ENCODE measurements at places on chromosomes 2 and 18. TPM values are rescaled to one million over a fixed set of nuclear protein-coding genes. Genes with fewer than 3 reads are reported as not detected.

- no peak for DNase-seq
These were observed 42.5 kb upstream of the PID1 start for GRCh38 chr2:229313591-229313990.

Gene ZFAND2B
- total RNA-seq = 35.0 TPM

DNA sequence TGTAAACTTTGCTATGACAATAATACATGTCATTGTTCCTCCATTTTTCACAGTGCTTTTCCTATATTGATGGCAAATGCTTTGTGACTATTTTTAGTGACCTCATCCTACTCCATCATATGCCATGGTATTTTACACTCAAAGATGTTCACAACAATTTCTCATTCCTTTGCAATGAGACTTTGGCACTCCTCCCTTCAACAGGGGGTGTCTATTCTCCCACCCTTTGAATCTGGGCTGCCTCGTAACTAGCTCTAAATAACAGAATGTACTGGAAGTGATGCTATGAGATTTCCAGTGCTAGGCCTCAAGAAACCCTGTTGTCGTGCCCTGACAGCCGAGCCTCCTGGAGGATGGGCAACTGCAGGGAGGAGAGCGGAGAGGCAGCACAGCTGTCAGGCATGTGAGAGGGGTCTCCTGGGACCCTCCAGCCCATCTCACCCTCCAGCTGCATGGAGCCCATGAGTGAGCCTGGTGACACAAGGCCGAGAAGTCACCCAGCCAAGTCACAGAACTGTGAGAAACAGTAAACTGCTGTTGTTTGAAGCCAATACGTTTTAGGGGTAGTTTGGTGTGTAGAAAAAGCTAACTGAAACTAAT is 103.1 kb upstream of the APCDD1 start:
- no peak for DNase-seq

Gene EGR4
- total RNA-seq = 1.9 TPM

Gene TDRD15
- not detected for total RNA-seq

- peak; percentile 74 for DNase-seq
These were observed at the start of gene RETREG2 for GRCh38 chr2:219177552-219178376. Gene RETREG2 (plus strand): TSS chr2:219178275. CDS start chr2:219178353, 78 bp downstream.
